Stimulated activated CD4-positive, alpha-beta T cell treated with anti-CD3 and anti-CD28 coated beads, Interleukin-4, amount 100 ng/mL, for 4 hours (primary cell): ENCODE measurements at places on chromosomes 2 and 18.

GRCh38 chr2:96091141-96091710, 25.1 kb downstream of the ADRA2B start:
- no peak for DNase-seq

DNA sequence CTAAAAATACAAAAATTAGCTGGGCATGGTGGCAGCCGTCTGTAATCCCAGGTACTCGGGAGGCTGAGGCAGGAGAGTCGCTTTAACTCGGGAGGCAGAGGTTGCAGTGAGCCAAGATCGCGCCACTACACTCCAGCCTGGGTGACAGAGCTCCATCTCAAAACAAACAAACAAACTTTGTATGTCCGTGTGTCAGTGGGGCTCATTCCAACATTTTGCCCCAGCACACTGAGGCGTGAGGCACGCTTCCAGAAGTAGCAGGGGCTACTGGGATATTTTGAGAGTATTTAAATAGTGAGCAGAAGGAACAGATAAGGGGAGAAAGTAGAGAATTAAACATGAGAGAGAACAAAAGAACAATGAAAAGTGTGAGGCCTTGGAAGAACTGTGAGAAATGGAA, 83.3 kb upstream of the TANK start:
- no peak for DNase-seq

- no peak for DNase-seq
Observed at GRCh38 chr2:172087207-172087779, 2.0 kb downstream of the DLX1 start.

DNA sequence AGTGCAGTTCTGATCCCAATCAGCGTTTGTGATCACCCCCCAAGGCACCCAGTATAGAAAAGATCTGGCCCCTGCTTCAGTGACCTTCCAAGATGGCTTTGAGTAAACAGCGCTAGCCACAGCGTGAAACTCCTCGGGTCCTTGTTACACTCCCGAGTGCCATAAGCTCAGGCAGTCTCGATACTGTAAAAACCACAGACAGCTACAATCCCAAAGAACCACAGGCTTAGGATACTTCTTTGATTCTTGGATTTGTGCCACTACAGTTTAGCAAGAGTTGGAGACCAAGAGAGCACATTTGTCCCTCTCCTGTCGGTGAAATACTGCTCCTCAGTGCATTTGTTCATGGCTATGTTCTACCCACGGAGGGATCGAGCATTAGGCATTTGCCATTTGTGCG, 352.5 kb upstream of the ZNF521 start:
- no peak for DNase-seq

DNA sequence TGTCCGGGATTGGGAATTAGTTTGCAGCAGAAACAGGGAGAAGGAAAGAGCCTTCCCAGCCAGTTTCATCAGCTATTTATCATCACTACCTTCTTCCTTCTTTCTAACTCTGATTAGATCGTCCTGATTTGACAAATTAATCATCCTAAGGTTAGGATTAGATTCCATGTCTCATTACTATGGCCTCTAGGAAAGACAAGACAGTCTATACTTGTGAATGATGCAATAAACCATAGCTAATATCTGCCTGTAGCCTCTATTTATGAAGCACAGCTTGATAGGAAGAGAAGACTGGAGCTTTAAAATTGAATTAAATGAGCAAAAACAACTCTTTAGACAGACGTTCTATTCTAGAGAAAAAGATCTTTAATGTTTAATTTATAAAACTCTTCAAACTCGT, 25.2 kb upstream of the FRZB start:
- no peak for DNase-seq

- no peak for DNase-seq
Observed at GRCh38 chr2:49288113-49288705, 133.9 kb upstream of the FSHR start.

DNA sequence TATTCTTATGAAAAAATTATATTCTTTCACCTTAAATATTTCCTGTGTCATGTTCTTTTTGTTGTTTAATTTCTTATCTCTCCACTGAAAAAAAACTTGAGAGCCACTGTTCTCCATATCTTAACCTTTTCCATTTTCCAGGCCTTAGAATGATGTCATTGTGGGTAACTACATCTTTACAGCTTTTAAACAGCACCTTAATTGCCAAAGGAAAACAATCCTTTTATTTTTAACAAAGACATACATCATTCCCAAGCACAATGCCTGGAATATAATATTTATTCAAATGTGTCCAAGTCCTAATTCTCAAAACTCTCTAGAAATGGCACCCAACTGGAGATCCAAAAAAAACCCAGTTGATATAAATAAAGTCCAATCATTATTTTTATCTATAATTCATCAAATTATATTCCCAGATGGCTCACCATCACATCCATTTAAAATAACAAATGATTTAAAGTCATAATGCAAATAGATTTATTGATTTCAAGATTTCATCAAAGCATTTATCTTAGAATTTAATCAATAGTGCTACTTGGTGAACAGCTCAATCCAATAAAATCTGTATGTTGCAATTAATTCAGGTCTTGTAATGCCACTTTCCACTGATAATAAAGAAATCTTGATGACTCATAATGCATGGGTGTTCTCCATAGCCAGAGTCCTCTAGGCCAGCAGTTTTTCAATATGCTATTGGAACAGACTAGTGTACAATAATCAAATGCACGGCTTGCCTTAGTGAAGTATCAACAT, 107.1 kb upstream of the MAPRE2 start:
- no peak for DNase-seq

DNA sequence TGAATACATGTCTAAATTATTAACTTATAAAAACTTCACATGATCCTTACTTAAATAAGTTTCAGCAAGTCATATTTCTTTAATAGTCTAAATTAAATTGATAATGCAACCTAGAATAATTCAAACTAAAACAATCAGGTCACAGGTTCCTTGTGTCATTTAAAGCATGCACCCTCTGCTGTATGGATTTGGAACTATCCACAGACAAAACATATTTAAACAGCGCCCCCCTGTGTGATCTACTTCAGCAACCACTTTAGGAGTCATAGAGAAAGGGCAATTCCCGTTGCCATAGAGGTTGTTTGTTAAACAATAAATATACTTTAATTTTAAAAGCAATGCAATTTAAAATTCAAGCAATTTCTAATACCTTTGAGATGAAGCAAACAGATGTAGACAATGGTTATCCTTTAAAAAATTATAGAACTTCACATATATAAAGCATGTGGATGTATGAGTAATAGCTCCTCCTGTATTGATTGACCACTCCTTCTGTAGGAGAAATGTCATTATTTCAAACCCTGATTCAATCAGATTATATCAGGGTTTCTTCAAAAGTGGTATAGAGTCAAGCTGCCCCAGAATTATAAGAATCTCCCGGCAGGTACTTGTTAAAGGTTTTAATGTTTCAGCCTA, 21.2 kb downstream of the GRB14 start:
- no peak for DNase-seq

DNA sequence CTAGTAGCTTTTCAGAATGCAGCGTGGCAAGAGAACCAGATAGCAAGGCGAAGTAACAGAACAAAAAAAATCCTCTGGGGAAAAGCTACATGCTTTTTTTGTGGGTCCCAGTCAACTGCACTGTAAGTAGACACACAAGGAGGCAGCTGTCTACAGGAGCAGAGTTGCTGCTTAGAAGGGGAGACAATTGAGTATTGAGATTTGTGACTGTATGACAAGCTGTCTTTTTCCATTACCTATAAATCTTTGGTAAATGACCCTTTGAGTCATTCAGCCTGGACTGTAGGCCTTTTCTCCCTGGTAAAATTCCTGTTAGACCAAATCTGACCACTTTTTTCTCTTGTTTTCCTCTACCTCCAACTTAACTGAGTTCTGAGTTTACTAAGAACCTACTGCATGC, 144.1 kb upstream of the FOSL2 start:
- DNase-seq = no peak

GRCh38 chr2:102304711-102305611, 6.4 kb upstream of the IL1RL1 start:
- DNase-seq = peak; percentile 12

DNA sequence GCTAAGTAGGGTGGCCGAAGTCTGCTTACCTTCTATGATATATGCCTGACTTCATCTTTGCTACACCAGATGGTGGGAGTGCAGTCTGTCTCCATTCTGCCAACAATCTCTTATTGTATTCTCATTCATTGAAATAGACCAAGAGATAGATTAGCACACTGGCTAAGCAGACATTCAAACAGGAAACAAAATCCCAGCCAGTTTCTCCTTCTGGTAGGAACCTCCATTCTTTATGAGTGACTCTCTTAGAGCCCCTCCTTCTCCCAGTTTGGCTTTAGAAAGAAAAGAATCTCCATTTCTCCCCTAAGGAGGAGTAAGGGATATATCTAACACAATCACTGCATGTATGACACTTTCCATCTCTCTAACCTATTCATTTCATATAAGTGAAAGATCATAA, 118.9 kb upstream of the COL5A2 start:
- DNase-seq = no peak

DNA sequence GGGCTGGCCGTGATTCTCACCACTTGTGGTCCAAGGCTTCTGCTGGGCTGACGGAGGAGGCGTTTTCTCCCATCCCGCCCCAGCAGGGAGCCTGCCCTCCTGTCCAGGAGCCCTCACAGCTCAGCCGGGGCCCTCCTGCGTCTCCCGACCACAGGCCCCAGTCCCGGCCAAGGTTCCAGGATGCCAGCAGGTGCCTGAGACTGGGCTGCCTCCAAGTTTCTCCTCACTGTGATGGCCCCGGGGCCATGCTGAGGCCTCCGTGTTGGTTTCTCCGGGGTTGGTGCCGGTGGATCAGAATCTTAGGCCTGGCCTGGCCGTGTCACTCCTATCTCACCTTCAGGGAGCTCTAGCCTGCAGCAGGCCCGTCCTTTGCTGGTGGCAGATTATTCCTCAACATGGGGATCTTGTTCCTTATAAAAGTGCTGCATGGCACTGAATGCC, 5.9 kb downstream of the KCNG2 start:
- no peak for DNase-seq

GRCh38 chr2:175167076-175167791, 769 bp downstream of the ATF2 start:
- DNase-seq = peak; percentile 20

GRCh38 chr18:43247944-43248343, 29.3 kb downstream of the SYT4 start:
- DNase-seq = no peak

DNA sequence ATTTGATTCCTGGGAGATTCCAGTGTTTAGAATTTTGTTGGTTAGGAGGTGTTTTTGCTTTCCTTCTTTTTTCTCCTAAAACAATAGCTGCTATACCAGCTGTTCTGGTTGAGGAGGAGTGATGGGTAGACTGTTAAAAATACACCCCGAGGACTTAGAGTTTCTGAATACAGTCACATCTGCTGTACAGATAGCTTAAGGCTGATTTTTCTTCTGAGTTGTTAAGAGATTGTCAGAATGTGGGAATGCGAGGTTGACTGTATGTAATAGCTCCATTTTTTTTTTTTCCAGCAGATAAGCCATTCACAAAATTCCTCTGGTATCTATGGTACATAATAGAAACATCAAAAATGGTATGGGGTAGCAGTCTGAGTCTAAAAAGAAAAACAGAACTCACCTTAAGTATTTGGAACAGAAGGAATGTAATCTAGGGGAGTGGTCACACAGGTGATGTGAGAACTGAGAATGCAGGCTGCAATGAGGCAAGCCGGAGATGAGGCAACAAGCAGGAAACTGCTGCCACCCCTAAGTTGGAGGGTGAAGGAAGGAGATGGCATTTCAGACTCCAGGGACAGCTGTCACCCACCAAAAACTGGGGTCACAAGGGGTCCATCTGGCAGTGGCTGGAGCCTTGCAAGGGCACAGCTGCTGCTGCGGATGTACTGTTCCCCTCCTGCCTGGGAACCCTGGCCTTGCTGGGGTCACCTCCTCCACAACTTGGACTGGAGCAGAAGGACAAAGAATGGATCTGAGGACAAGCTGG, 2.4 kb downstream of the DGKD start:
- DNase-seq = no peak

DNA sequence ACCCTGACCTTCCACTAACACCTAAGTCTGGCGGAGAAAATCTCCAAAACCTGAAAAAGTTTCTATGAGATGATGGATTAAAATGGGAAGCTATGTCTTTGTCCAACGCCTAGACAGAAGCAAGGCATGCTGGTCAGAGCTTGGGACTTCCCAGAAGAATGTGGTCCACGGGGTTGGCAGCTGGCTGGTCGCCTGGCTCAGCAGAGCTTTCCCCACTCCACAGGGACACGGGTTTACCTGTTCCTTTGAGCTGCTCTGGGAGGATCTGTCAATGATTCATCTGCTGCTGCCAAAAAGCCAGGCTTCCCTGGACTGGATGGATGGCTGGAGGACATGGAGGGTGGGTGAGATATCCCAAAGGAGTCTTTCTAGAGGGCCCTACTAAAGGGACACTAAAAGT, 10.8 kb downstream of the MBOAT2 start:
- DNase-seq = no peak

GRCh38 chr2:197274349-197274748, 36.2 kb downstream of the ANKRD44 start:
- no peak for DNase-seq

- no peak for DNase-seq
Observed at GRCh38 chr2:62526531-62527381, 20.8 kb upstream of the TMEM17 start.

DNA sequence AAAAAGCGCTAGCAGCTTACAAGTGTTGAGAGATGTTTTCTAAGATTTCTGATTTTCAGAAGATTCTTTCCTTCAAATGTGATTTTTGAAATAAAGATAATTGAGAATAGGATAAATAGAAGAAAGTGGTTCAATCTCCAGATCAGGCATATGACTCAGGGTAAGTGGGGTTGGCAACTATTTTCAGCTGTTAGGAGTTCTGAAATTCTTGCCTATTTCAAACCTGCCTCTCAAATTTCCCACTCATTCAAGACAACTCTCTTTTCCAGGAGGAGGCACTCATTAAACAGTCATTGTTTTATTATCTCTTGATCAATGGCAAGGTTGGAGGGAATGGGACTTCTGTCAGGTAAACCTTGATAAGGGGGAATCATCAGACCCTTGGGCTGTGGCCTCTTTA, 138.9 kb downstream of the HNMT start:
- no peak for DNase-seq

GRCh38 chr2:240528406-240529040, 29.3 kb downstream of the ANKMY1 start:
- DNase-seq = no peak

- no peak for DNase-seq
Observed at GRCh38 chr2:108074946-108075345, 88.6 kb downstream of the SLC5A7 start.

DNA sequence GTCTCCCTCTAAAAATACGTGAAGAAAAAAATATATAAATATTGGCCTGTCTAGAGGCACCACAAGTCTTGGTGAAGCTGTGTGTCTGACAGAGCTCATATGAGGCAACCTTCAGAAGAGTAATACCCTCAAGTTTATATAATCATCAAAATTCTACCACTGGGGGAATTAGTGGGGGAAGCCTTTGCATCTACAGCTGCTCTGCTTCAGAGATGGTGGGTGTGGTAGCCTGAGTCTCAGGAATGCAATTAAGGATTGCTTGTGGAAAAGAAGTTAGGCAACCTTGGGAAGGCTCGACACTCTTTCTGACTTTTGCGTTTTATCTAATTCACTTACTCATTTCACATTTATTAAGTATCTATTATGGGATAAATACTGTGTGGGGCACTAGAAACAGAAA, 17.4 kb downstream of the TPGS2 start:
- no peak for DNase-seq

- no peak for DNase-seq
Observed at GRCh38 chr18:69402533-69402989, 1.9 kb downstream of the DOK6 start.

GRCh38 chr2:85110991-85111560, 22.1 kb upstream of the TCF7L1 start:
- no peak for DNase-seq
